Effector memory CD8-positive, alpha-beta T cell (primary cell): ENCODE measurements at places on chromosomes 7 and 10.

- DNase-seq = no peak
Measured at GRCh38 chr10:27512548-27512947, 8.4 kb downstream of the RAB18 start.

DNA sequence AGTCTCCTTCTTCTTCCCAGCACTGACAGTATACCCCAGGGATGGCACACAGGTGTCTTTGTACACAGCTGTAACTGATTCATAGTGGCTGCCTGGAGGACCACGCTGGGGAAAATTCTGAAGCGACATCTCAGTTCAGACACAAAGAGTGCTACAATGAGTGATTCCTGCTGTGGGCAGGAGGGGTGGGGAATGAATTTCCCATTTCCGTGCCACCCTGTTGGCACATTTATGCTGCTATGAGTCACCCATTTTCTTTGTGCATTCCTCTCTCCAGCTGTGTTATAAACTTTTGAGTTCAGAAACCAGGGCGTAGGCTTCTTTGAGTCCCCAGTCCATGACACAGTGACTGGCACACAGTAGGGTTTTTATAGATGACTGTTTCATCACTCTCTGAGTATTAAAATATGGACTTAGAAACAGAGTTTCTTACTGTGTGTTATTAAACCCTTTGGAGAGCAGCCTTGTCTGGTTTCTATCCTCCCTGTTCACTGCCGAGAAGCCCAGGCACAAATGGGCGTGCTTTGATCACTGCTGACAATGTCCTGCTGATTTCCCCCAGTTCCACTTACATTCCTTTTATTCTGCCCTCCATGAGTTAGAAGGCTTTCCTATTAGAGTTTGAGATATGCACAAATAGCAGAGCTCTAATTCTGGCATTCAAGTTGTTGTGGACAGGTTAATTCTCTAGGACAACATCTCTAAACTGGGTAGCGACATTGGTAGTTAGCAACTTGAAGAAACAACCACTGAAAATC lies 24.0 kb upstream of the NPS start:
- DNase-seq = no peak

DNA sequence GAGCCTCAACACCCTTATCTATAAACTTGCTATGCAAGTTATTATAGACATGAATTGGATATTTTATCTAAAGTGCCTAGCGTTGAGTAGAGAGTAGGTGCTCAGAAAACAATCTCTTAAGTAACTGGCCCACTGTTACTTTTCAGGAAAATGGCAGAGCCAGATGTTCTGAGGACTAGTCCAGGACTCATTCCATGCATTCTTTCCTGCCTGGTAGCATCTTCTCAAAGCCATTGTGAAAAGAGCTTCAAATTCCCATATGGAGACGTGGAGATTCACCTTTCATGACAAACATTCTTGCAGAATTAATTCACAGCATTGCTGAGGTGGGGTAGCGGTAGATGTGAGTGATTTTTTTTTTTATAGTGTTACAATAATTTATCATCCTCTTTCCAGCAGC lies 35.9 kb upstream of the ITPRID1 start:
- no peak for DNase-seq

DNA sequence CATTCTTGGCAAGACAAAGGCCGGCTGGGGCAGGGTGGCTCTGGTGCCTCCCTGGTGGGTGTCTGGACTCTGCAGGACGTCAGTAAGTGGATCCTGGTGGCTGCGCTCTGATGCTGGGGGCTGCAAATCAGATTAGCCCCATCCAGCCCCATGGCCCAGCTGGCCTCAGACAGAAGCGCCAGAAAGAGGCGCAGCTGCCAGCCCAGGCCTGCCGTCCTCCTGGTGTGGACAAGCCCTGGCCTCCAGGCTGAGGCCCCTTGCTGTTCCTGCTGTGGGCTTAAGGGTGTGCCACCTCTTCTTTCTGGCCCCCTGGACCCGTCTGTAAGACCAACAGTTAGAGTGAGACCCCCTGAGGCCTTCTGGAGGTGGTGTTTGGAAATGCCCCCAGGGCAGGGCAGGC lies 5.9 kb upstream of the LFNG start:
- no peak for DNase-seq

- DNase-seq = no peak
Measured at GRCh38 chr7:2965745-2966270, 77.9 kb downstream of the CARD11 start.

- DNase-seq = no peak
Measured at GRCh38 chr7:84138411-84138810, 56.2 kb downstream of the SEMA3A start.

GRCh38 chr10:311901-312665 lies 176.8 kb downstream of the ZMYND11 start:
- no peak for DNase-seq

DNA sequence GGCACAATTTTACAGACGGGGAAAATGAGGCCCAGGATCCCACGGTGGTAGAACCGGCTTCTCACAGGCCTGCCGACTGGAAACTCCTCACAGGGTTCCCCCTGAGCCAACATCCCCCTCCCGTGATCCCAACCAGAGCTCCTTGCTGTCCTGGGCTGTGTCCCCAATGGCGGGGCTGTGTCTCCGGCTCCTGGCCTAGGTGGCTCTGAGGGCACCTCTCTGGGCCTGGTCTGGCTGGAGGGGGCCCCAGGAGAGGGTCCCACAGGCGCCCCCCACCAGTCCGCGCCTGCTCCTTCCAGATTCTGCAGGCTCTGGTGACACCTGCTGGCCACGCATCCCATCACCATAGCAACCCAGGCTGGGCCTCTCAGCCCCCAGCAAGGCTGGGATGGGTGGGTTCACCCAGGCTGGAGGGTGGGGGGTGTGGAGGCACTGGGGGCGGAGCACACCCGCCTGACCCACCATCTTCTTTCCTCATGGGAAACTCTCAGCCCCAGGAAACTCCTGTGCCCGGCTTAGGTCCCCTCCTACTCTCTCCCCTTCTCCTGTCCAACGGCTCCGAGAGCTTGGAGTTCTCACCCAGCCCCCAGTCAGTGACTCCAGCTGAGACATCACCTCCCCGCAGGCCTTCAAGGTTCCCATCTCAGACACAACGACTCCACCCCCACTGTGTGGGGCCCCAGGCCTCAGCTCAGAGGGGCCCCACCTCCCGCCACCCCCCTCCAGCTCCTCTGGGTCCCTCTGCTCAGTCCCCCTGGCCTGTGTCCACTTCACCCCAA lies 27.1 kb upstream of the TNRC18 start:
- DNase-seq = no peak

DNA sequence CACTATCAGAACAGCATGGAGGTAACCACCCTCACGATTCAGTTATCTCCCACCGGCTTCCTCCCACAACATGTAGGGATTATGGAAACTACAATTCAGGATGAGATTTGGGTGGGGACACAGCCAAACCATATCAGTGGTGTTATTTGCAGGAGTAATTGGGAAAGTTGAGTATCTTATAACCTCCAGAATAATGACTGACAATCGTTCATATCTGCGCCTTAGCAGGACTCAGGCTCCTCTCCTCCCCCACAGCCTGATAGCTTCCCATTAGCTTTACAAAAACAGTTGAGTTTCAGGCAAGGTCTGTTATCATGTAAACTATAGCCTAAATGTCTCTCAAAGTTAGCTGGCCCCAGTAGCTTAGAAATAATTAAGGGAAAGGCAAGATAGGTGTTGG lies 3.4 kb upstream of the ERCC6 start:
- no peak for DNase-seq

DNA sequence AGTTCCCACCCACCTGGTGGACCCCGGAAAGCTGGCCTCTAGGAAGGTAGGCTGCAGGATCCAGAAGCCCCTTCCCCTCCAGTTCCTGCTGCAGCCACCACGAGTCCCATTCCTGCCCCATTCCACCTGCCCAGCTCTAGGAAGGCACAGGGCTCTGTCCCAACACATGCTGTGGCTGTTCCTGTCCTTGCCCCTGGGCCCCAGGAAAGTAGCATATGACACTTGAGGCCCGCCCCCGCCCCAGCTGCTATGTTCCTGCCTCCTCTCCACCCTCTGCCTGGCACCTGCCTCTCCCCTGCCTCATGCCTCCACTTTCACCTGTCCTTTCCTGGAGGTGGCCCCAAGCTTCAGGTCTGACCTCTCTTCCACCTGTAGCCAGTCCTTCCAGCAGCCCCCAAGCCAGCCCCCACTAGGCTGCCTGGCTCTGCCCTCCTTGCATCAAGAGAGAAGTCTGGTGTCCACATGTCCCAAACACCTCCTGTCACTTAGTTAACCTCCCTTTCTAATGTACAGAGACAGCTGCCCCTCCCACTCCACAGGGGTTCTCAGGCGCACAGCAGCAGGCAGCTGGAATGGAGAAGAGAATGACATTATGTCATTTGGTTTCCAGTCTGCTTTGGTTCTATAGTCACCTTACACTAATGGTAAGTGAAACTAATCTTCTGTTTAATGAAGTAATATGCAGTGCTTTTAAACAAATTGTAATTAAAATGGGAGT lies 22.7 kb downstream of the YKT6 start:
- no peak for DNase-seq

DNA sequence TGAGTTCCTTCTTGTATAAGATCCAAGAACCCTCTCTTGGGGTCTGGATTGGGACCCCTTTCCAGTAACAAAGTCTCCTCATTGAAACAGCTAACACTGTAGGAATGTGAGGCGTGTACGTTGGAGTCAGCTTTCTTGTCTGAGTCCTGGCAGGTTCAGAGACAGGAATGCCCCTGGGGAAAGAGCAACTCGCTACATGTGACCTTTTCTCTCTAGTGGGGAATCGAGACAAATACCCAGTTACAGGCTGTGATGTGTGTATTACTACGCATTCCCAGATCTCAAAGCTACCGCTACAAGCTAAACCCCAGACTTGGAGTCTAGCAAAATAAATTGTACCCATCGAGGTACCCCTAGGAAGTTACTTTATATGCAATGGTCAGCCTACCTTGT lies 85.6 kb upstream of the FRMD4A start:
- DNase-seq = no peak
